ENCODE measurements at places on chromosomes 3 and 15.
A peak's percentile ranks its signal among the peaks of the same experiment; 100 is the strongest.

DNA sequence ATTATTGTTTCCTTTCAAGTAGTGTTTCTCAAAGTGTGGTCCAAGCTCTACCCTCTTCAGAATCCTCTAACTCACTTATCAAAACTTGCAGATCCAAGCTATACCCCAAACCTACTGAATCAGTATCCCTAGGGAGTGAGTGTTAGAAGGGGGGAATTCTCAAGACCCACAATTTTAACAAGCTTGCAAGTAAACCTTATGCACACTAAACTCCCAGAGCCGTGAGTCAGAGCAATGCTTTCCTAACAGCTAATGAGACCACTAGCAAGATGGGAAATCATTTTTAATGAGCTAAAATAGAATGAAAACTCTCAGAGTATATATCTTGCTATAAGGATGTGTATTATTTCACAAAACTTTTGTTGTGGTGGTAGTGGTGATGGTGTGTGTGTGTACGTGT, 41.1 kb upstream of the SRGAP3 start:
- DNase-seq = no peak

- DNase-seq = no peak
These were observed 20.9 kb downstream of the TBC1D21 start for GRCh38 chr15:73894133-73894814.

DNA sequence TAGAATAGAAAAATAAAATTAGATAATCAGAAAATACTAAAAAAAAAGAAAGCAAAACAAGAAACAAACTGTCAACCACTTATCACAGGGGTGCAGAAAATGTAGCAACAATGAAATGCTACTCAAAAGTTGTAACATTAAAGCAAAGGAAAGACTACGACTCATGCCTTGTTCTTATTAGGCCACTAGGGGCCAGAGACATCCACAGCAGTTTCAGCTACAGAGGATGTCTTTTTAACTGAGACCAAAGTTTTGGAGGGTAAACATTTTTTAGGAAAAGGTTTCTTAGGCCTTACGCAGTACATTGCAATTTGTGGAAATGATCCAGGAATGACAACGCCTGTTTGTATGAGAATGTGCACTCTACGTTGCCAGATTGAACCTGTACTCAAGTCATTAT, 15.4 kb upstream of the CADM2 start:
- peak; percentile 56 for DNase-seq

- DNase-seq = no peak
These were observed 27.5 kb downstream of the CSPG4 start for GRCh38 chr15:75685195-75685594.

Data from GM23338 (cell line).